Right forelimb (tissue), 1 donor: ENCODE measurements at places on chromosomes 1 and 21.

DNA sequence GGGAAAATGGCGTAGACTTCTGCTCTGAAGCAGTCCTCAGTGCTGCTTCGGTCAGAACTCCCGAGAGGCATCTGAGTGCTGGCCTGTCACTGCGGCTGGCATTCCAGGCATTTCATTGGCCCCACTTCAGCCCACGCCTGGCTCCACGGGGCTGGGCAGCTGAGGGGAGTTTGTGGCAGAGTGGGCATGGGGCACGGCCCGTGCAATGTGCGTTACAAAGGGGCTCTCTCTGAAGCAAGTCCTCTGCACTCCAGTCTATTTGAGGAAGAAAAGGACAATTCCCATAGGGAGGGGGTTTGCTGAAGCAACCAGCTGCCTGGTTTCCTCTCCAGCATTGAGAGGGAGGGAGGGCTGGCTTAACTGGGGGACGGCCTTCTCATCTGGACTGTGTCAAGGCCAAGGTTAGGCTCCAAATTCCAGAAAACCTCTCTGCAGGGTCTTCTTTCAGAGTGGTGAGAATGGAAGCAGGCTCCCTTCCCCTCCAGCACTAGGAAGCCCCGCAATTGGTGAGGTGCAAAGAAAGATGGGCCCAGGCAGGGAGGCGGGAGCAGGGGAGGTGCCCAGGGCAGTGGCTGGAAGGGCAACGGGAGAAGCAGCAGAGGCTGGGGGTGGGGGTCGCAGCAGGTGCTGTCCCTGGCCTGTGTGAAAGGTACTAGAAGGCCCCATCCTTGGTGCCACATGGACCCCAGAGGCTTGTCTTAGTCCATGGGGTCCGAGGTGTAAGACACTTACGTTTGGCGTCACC is 21.1 kb upstream of the GPR157 start:
- no peak for DNase-seq

DNA sequence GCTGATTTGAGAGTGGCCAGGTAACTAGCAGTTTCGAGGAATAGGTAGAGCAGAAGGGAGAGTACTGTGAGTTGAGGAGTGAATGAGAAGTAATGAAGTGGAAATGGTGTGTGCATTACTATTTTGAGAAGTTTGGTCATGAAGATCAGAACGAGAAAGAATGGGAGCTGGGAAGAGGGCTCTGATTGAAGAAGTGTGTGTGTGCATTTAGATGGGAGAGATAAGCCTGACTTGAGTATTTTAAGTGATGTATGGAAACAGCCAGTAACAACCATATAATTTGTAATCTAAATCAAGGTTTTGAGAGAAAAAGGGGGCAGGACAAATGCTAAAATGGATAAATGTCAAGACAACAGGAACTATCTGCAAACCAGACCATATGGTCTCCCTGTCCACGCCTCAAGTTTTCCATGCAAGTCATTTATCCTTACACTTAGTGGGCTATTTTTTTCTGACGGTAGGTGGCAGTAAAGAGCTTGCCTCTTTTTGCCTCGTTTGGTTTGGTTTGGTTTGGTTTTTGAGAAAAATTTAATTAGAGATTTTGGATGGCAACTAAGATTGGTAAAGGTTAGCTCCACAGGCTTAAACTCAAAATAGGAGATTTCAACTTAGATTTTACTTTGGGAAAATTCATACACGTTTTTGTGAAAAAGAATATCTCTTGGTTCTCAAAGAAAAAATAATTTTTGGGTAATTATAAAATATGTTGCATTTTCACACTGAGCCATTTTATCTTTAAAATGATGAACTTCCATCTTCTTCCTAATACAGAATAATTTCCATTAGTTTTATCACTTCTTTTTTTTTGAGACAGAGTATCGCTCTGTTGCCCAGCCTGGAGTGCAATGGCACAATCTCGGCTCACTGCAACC is 9.5 kb upstream of the B3GALNT2 start:
- DNase-seq = no peak

DNA sequence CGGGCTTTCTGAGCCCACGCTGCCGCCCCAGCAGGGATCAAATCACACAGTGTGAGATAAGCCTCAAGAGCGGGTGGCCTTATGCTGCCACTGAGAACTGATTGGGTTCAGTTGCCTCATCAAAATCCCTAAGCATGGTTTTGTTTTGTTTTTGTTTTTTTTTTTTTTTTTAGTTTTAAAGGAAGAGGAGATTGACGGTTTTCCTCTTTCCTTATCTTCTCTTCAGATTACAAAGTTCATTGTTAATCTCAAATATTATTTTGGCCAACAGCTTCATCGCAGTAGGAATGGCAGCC is 651 bp downstream of the COA6 start:
- DNase-seq = no peak

DNA sequence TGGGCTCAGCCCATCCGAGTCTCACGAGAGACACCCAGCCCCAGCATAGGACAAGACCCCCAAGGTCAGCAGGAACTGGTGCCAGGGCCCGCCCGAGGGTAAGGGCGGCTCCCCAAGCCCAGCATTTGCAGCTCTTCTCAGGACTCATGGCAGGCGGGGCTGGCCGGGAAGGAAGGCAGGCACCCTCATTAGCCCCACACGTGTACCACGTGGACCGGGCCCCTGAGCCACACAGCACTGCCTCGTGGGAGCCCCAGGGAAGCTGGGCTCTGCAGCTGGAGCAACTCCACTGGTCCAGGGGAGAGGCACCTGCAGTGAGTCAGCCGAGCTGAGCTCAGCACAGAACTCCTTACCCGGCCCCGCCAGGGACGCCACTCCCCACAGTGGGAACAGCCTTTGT is 97.7 kb upstream of the IFFO2 start:
- DNase-seq = no peak

DNA sequence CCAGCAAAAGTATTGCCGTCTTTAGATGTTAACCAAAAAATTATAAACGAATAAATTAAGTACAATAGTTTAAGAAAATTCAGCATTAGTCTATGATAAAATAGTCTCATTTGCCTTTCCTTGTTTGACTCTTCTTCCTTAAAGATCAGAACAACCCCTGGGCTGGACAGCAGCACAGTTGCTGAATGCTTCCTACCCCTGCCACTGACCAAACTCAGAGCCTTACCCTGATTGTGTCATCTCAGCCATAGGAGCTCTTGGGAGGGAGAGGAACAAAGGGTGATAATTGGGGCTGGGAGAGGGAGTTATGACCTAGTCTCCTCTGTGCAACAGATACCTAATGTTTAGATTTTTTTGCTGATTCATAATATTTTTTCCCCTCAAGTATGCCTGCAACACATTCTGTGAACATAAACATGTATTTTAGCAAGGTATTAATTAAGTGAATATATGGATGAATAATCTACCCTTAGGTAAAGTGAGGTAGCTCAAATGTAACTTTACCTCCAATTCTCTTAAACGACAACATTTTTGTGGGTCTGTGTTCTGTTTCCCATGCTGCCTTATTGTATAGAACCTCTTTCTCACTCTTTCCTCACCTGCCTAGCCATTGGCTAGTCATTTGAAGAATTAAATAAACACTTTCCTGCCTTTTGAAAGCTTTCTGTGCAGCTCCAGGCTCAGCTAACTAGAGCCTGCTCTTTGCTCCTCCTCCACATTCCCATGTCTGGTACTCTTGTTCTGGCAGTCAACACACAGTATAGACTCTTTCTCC is 46.1 kb downstream of the FGGY start:
- no peak for DNase-seq
